ENCODE measurements at places on chromosomes 13 and 19. TPM values are rescaled to one million over a fixed set of nuclear protein-coding genes. Genes with fewer than 3 reads are reported as not detected.

- H3K36me3 ChIP-seq = peaks cover 3% of the 10 kb centered on the region
- DNase-seq = no peak
- H3K27me3 ChIP-seq = peaks cover 18% of the 10 kb centered on the region
- no peak overlapping the region for H3K27ac ChIP-seq
- peaks cover 2% of the 10 kb centered on the region for H3K4me1 ChIP-seq
Measured at GRCh38 chr19:850221-850978, 1.7 kb upstream of the ELANE start.

- H3K27me3 ChIP-seq = peaks cover 5% of the 10 kb centered on the region
- H3K27ac ChIP-seq = no peak overlapping the region
- H3K36me3 ChIP-seq = peaks cover 2% of the 10 kb centered on the region
- no peak for DNase-seq
- peaks cover 35% of the 10 kb centered on the region for H3K4me1 ChIP-seq
- no peak overlapping the region for H3K4me3 ChIP-seq
Measured at GRCh38 chr13:51957377-51958216, 53.7 kb downstream of the ATP7B start.

DNA sequence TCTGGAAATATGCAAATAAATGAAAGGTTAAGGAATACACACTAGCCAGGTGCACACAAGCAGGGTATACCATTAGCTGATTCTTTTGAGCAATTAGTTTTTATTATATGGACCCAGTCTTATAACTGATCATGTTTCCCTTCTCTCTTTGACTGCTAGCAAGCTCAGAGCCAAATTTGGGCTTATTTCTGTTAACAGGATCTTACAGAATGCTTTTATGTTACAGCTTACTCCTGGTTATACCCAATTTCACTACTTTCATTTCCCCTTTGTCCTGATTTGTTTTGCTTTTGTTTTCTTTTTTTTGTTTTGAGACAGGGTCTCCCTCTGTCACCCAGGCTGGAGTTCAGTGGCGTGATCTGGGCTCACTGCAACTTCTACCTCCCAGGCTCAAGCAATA is 12.9 kb upstream of the TPT1 start:
- DNase-seq = no peak
- no peaks in the 10 kb centered on the region for H3K27me3 ChIP-seq
- H3K36me3 ChIP-seq = peaks cover 4% of the 10 kb centered on the region
- H3K27ac ChIP-seq = no peak overlapping the region

Gene FREM2
- not detected for total RNA-seq

Gene FUT6
- total RNA-seq = not detected
